ENCODE measurements at places on chromosomes 2 and 18.
A peak's percentile ranks its signal among the peaks of the same experiment; 100 is the strongest.

DNA sequence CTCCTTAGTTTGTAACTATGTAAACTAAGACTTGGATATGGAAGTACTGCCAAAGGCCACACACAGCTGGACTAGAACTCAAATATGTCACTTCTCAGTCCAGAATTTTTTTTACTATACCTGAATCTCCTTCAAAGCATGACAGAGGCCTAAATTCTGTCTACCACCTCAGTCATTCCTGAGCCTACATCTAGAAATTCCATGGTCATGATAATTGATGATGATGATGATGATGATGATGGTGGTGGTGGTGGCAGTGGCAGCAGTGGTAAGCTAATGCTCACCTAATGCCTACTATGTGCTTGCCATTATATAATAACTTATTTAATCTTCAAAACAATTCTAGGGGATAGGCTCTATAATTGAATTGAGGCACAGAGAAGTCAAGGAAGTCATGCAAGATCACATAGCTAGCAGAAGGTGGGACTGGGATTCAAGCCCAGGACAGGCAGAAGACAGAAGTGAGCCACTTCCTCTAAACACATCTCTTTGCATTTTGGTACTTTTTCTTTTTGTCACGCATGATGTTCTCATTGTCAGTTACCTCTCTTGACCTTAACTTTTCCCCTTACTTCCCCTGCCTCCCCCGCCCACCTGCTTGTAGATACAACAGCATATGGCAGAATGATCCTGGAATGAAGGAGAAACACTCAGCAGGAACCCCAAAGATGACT lies 539.3 kb downstream of the TNS1 start:
- no peak for DNase-seq

DNA sequence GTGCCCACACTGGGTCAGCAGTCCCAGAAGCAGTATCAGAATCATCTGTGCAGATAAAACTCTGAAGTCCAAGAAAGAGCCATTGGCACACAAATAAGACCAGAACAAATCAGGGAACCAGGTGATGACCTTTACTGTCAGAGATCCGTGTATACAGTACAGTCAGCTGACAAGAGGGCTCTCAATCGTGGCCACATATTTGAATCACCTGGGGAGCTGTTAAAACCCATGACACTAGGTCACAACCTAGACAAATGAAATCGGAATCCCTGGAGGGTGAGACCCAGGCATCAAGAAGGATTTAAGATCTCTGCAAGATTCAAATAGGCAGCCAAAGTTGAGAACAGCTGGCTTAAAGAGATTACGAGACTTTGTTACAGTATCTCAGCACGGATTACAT lies 807.1 kb downstream of the RNF144A start:
- DNase-seq = no peak

GRCh38 chr2:231701456-231702373 lies 6.6 kb upstream of the PTMA start:
- DNase-seq = no peak

DNA sequence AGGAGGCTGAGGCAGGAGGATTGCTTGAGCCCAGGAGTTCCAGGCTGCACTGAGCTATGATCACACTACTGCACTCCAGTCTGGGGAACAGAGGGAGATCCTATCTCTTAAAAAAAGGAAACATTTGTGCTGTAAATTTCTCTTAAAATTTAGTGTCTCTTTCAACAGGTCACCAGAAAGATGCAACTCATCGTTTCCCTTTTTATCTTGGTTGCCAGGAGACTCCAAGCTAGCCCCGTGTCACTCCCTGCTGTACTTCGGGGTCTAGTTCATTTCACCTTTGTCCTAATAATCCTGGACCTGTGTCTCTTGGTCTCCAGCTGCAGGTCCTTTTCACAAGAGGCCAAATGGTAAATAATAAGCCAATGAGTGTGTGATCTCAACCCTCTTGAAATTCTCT lies 7.1 kb downstream of the HS1BP3 start:
- DNase-seq = no peak

GRCh38 chr2:70087702-70088597 lies 673 bp downstream of the PCBP1 start:
- peak; percentile 49 for DNase-seq

GRCh38 chr2:205217004-205217403 lies 465.3 kb upstream of the NRP2 start:
- no peak for DNase-seq

- DNase-seq = no peak
Measured at GRCh38 chr2:128726911-128727310, 408.2 kb upstream of the HS6ST1 start.

DNA sequence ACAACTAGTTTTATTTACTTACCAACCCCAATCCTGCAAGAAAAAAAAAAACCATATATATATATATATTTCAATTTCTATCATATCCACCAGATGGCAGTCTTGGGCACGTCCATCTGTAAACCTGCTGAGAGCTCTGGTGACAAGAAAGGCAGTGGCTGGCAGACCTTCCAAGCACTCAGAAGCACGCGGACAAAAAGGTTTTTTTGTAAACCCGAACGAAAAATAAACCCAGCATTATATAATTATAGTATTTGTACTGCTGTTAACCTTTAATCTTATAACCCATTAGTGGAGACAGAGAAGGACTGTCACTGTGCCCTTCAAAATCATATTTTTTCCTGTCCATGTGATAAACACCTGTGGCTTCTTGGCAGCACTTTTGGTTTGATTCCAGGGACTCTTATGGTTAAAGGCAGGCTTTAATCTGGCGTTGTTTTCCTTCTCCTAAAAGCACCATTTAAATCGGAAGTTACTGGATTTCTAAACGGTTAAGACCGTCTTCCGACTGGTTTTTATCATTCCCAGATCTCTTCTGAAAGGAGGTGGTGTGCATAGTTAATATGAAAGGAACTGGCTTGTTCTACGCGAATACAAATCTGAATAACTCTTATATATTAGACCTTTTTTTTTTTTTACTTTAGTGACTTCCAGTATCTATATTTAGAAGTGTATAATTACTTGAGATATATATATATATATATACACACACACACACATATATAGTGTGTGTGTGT lies 31.0 kb upstream of the SLC3A1 start:
- peak; percentile 27 for DNase-seq

GRCh38 chr2:173989160-173989883 lies 24.1 kb upstream of the SP3 start:
- no peak for DNase-seq

DNA sequence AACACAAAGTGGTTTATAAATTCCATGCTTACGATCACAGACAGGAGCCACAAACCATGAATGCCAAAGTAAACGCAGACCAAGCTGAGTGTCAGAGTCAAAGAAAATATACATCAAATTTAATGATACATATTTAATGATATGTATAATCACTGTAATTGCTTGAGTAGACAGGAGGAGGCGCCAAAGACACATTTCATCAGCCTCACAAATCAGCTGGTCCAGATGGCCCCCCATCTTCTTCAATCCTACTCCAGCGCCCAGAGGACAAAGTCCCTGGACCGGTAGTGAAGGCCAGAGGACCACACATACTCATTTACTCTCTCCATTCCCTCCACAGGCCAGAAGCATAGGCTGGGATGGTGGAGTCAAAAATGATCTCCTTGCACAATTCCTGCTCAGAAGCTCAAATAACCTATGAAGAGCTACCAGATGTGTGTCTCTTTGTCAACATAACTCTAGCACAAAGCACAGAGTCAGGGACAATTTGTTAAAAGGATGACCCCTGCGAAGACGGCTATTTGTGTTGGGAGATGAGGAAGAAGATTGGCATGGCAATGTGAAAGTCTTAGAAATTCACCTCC lies 149.3 kb upstream of the PGAP1 start:
- no peak for DNase-seq

DNA sequence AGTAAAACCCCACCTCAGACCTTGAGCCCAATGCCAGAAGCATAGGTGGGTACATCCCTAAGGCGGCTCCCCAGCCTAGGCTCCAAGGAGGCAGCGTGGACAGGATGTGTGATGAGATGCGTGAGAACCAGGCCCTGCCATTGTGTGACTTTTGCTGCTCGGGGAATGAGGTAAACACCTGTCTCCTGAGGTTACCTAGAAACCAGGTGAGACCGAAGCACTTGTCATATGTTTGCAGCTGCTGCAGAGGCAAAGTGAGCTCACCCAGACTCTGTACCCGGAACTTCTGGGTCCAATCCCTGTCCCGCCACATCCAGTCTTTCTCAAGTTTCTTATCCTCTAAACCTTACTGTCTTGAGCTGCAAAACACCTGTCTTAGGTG lies 3.4 kb downstream of the FBLN7 start:
- DNase-seq = no peak

GRCh38 chr2:62156861-62157496 lies 38.9 kb upstream of the B3GNT2 start:
- DNase-seq = no peak

- DNase-seq = no peak
Measured at GRCh38 chr2:3636586-3637310, 21.3 kb upstream of the ALLC start.

GRCh38 chr2:1591978-1592907 lies 152.1 kb downstream of the PXDN start:
- no peak for DNase-seq

DNA sequence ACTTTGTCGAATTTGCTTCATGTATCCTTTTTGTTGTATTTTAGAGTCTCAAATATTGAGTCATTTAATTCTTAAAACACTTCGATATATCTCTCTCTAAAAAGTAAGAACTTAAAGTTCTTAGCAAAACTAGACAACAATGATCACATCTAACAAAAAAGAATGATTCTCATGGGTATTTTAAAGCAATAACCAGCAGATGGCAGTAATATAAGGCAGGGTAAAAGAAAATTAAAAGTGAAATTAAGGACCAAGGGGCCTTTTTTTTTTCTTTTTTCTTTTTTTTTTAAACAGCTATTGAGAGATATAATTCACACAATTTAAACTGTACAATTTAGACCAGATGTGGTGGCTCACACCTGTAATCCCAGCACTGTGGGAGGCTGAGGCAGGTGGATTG lies 9.9 kb upstream of the AOX1 start:
- no peak for DNase-seq

- no peak for DNase-seq
Measured at GRCh38 chr2:240965905-240966456, 32.4 kb upstream of the SNED1 start.

GRCh38 chr2:236552212-236552542 lies 17.4 kb upstream of the ACKR3 start:
- no peak for DNase-seq

GRCh38 chr2:80068038-80068731 lies 236.4 kb downstream of the LRRTM1 start:
- no peak for DNase-seq

DNA sequence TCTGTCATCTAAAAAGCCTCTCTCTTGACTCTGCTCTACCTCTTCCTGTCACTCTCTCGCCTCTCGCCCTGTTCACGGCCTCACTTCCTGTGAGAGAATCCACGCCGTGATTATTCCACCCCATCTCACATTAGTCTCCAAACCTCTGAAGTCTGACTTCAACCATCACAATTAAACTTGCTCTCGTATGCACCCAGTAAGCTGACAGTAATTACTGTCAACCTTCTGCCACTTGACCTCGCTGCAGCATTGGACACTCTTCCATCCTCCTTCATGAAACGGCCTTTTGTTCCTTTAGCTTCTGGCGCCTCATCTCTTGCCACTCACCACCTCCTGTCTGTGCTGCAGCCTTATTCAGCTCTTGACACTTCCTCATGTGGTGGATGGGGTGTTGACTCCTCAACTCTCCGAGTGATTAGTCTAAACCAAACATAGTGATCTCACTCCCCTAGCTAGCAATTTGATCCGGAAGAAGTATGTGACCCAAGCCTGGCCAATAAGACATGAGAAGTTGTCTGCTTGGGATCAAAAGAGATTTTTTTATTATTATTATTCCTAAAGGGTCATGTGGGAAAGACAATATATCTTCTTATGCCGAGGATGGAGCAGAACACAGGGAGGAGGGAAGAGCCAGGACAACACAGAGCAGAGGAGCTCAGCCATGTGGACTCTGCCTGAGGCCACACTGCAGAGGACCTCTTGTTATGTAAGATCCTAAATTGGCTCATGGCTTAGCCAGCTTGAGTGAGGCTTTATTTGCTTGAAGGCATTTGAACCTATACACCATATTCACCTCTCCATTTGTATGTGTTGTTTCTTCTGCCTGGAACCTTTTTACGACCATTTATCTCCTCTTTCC lies 38.4 kb upstream of the MYO1B start:
- DNase-seq = no peak

DNA sequence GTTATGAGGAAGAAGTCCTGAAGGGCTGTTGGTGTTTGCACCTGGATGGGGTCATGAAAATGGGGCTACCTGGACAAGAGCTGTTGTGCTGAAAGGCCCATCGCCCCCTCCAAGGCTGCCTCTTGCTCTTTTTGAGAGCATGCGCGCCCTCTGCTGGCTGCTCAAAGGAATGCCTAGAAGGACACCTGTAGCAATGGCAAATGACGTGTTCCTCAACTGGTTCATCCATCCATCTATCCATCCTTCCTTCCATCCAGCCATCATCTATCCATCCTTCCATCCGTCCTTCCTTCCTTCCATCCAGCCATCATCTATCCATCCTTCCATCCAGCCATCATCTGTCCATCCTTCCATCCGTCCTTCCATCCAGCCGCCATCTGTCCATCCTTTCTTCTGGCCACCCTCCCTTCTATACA lies 17.2 kb upstream of the RPL31 start:
- DNase-seq = peak; percentile 71

- DNase-seq = no peak
Measured at GRCh38 chr2:209694748-209695147, 76.9 kb upstream of the UNC80 start.

- no peak for DNase-seq
Measured at GRCh38 chr2:238280083-238280825, 8.2 kb downstream of the PER2 start.

DNA sequence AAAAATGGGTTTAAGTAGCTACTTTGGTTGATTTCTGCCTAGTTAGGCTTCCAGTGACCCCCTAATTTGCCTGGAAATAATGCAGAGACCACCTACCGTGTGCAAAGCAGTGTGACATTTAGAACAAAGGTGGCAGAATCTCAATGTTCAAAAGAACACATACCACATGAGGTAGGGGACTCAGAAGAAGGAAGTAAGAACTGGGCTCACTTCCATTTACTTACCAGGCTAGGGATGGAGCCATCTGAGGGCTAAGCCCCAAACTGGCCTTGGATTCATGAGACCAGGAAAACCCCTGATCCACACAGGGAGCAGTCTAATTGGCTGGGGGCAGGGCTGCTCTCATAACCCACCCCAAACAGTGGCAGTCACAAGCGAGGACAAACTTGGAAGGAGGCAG lies 190.7 kb downstream of the NCKAP5 start:
- DNase-seq = no peak

DNA sequence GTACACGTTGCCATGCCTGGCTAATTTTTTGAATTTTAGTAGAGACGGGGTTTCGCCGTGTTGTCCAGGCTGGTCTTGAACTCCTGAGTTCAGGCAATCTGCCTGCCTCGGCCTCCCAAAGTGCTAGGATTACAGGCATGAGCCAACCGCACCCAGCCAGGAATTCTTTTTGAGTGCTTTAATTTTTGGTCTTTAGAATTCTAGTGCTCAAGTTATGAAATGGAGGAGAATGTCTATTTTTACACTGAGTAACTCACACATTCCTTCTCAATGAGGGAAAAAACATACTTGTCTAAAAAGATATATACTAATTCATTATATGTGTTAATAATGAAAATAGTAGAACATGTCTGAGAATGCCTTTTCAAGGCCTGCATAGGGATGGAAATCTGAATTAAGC lies 8.5 kb downstream of the ZNF396 start:
- DNase-seq = no peak

GRCh38 chr2:54724560-54725342 lies 1.3 kb downstream of the EML6 start:
- DNase-seq = peak; percentile 4

Data from activated naive CD4-positive, alpha-beta T cell (primary cell).